ENCODE measurements at places on chromosomes 7 and 10.

GRCh38 chr7:147443942-147444341 is 1146.6 kb upstream of the C7orf33 start:
- no peak for DNase-seq

DNA sequence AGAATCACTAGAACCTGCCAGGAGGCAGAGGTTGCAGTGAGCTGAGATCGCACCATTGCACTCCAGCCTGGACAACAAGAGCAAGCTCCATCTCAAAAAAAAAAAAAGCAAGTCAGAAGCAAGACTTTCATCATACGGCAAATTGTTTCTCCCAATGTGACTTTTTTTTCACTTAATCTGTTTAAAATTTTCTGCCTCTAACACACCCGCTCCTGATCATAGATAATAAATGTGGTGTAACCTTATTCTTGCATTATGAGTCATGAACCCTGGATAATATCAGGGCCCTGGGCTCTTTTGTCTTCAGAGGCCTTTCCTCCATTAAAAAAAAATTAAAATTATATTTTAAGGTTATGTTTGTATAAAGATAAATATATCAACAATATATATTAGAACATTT is 111.4 kb upstream of the JCAD start:
- no peak for DNase-seq

- DNase-seq, result no peak
Measured at GRCh38 chr7:151793991-151794507, 82.9 kb downstream of the PRKAG2 start.

DNA sequence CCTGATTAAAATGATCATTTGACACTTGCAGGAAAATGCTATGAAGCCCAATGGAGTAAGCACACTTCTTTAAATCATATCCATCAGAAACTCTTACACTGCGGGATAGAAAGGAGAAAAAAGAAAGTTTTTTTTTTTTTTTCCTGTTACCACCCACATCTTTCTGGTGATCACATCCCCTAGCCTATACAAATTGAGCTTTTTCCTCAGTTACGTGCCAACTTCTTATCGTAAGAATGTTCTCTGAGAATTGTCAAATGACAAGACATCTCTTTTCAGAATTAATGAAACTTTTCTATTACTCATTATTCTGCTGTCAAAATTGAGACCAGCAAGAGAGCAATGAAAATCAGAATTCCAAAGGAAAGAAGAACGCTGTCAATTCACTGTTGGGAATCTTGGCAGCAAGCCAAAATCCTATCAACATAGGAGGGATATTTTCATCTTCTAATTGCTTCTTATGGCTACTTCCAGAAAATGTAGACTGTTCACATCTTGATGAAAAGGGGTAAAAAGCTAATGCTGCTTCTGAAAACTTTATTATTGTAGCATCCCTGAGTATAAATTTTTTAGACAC is 179.5 kb downstream of the ADAM12 start:
- no peak for DNase-seq

DNA sequence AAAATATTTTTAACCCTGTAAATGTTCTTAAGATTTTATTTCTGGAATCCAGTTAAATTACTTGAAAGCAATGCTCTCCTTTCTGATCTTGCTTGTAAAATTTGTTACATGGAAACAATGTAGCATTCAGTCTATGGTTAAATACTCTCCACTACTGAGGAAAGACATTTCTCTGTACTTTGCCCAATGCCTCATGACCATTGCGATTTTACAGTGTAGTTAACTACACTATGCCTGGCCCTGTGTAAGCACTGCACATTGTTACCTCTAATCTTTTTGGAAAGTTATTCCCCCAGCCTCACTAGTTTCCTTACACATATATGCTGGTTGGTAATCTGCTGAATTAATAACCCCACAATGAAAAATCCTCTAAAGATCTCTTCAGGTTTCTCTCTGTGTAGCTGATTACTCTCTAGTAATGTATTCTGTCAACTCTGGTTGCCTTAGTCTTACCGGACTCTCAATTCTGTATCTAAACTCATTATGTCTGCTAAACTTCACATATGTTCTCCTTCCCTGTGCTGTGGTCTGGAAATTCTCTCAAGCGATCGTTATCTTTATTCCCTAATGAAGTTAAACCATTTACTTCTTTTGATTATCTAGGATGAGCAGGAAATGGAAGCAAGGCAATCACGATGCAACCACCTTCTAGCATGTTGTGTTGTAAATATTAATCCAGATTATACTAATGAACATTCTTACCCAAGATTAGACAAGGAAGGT is 58.7 kb upstream of the TMEM106B start:
- DNase-seq, result no peak

GRCh38 chr10:5551531-5552375 is 27.0 kb downstream of the CALML3 start:
- DNase-seq, result peak; percentile 31

DNA sequence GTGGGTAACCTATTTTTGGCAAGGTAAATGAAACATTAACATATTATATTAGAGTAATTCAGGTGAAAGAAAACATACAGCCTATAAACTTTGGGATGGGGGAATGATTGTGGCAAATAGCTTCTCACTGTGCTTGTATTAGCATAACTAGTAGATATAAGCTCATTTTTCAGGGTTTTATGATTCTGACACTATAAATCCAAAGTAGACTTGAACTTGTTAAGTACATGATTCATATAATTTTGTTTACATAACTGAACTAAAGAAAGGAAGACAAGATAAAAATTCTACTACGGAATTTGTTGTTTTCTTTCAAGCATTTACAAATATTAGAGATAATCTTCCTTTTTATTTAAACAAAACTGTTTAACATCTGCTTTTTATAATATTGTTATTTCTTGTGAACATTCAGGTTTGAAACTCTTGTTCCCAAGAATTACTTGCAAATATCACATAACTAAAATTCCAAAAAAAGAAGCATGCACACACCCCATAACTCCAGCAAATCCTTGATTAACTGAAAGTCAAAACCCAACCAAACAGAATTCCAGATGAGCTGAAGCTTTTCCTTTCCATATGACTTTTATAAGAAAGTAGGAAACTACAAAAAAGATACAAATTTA is 142.3 kb downstream of the JAZF1 start:
- no peak for DNase-seq

DNA sequence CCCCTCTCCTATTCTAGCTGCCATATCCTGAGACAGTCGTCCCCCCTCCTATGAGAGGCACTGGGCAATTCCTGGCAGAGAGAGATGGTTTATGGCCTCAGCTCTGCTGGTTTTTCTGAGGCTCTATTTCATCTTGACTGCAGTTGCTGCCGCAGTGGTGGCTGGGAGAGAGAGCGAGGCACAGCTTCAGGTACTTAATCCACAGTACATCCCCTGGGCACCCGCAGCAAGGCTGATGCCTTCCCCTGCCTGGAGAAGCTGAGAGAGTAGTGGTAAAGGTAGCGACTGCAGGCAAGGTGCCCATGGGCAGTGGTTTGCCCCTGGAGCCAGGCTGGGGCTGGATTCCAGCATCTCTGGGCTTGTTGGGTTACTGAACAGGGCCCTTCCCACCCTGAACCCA is 324.7 kb downstream of the RPS24 start:
- no peak for DNase-seq

DNA sequence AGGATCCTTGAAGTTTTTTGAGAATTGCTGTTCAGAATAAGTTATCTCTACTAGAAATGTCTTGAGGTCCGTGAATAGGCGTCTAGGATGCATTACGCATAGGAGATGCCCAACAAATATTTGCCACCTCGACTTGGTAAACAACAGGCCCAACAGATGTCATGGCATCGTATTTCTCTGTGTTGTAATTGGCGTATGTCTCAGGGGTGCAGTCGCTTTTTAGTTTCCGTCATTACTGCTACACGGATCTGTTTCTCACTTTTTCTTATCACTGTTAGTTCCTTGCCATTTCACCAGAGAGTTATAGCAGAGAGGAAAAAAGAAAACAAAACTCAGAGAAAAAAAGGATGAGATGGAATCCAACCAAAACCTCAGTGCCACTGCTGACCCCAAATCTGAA is 73.0 kb upstream of the SFMBT2 start:
- DNase-seq, result no peak

DNA sequence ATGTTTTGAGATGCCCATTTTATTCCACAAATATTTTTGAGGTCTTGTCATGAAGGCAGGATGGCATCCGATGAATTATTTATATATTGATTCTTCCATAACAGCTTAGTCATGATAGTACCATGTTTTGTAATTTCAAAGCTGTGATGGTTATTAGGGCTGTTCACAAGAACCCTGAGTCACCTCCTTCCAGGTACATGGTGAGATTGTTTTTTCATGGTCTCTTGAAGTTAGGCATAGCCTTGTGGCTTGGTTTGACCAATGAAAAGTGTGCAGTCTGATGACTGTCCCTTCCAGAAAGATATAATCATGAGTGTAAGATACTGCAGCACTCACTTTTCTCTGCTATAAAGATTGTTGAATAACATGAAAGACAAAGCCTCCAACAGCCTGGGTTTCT is 274.8 kb downstream of the FGFR2 start:
- no peak for DNase-seq

DNA sequence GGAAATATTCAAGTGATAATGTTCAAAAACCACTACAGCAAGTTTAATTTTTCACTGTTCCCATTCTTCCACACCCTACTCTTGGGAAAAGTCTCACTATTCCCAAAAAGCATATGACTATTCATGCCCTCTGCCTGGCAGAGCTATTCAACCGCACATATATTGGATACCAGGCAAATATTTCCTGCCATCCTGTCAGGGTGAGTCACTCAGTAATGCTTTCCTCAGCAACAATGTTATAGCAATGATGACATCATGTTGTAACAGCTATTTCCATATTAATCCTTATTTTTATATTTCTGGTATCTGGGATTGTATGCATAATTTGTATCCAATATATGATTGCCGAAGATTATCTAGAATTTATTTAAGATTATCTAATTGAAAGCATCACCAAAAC is 114.0 kb upstream of the PLXDC2 start:
- no peak for DNase-seq
